Activated CD4-positive, alpha-beta T cell treated with anti-CD3 and anti-CD28 coated beads, Interleukin-10, Interleukin-2, amounts not matched to agents 100 ng/mL and 50 ng/mL, durations not matched to agents 16 hours and 8 hours (primary cell): ENCODE measurements at places on chromosomes 5 and 9.

DNA sequence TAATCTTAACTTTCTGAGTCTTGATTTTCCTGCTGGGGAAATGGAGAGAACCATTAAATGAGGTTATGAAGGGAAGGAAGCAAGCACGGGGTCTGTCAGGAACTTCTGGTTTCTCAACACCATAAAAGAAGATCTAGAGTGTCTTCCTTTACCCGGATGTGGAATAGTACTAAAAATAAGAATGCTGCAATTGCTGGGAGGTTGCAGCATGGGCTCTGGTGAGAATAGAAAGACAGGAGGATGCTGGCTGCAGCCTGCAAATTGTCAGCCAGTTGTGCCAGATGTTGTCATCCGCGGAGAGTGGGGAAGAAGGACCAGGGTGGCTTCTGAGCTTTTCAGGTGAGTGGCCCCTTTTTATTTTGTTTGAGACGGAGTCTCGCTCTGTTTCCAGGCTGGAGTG is 69.3 kb upstream of the STC2 start:
- DNase-seq = no peak

- no peak for DNase-seq
Measured at GRCh38 chr5:43573058-43573457, 16.2 kb upstream of the PAIP1 start.

DNA sequence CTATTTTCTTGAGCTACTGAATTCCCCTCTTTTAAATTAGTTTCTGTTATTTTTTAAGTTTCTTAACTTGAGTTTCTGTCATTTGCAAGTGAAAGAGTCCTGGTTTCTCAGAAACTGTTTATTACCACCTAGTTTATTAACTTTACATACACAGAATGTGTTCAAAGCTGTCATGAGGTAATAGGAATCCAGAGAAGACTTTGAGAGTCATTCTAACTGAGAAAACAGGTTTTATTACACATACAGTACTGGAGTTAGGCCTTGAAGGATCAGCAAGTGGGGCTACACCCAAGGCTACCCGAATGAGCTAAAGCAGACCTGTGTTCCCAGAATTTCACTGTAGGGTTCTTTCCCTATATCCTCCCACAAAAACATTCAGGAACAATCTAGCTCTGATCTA is 33.1 kb downstream of the FAM114A2 start:
- no peak for DNase-seq

DNA sequence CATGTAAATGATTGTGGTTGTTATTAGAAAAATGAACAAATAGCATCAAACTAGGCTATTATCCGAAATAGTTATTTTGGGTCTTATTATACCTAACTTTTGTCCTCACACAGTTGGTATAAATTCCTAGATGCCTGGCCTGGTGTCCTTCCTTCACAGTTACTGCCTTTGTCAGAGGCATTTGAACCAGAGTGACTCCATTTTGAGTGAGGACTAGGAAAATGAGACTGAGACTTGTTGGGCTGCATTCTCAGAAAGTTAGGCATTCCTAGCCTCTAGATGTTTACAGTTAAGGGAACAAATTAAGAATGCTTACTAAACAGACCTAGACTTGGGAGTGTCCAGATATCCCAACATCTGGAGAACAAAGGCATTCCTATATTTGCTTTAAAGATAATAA is 283.5 kb upstream of the C9orf72 start:
- no peak for DNase-seq

- peak; percentile 82 for DNase-seq
Measured at GRCh38 chr9:85742597-85742936, 813 bp upstream of the AGTPBP1 start.

GRCh38 chr9:109414125-109414785 is 83.9 kb downstream of the PTPN3 start:
- no peak for DNase-seq

- DNase-seq = no peak
Measured at GRCh38 chr9:109444771-109445320, 53.3 kb downstream of the PTPN3 start.

DNA sequence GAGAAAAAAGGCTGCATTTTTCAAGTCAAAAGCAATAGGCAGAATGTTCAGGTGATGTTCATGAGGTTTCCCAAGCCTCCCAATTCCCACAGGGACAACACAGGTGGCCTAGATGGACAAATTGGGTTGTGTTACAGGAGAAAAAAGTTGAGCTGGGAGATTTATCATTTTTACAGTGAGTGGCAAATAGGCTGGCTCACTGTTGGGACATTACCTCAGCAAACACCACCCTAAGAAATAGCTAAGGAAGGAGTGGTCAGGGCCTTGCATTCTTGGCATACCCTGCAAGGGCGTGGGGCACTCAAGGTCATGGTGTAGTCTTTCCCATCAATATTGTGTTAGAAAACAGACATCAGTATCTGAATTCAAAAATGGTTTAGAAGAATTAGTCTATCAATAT is 23.3 kb upstream of the CPLANE1 start:
- no peak for DNase-seq

GRCh38 chr5:158051036-158051435 is 192.1 kb upstream of the CLINT1 start:
- no peak for DNase-seq

DNA sequence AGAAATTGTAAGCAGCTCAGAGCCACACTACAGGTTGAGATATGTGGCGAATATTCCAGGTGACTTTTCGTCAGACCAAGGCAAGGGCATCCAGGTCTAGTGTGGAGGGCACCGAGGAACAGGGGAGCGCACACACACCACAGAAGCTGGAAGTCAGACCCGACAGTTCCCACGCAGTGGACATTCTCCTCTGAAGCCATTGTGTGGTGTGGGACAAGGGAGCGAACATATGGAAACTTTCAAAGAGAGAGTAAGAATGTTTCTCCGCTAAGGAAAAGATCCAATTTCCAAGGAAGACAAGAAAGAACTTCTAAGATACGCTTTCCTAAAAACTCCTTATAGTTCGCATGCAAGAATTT is 141.4 kb upstream of the OTULINL start:
- no peak for DNase-seq

GRCh38 chr9:136020206-136020605 is 59.0 kb upstream of the UBAC1 start:
- no peak for DNase-seq

DNA sequence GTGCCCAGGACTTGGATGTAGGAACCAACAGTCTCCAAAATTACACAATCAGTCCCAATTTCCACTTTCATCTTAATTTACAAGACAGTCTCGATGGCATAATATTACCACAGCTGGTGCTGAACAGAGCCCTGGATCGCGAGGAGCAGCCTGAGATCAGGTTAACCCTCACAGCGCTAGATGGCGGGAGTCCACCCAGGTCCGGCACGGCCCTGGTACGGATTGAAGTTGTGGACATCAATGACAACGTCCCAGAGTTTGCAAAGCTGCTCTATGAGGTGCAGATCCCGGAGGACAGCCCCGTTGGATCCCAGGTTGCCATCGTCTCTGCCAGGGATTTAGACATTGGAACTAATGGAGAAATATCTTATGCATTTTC is 837 bp downstream of the PCDHB2 start:
- no peak for DNase-seq

DNA sequence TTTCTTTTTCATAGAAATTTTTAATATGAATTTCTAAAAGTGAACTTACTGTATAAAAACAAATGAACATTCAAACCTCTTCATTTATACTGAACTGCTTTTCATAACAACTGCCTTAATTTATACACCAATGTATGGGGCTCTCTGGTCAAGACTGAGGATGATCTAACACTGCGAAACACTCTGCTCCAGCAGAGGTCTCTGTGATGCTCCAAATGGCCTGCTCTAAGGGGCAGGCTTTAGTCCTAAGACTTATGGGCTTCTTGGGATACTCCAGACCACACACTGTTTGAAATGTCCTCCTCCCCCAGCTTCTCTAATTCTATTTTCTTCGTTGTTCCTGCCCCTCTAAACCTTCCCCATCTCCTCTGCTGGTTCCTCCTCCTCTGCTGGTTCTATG is 58.5 kb downstream of the LIFR start:
- no peak for DNase-seq
